ENCODE measurements at places on chromosomes 13 and 19. TPM values are rescaled to one million over a fixed set of nuclear protein-coding genes. Genes with fewer than 3 reads are reported as not detected.

GRCh38 chr19:4361152-4362046 is 18.0 kb downstream of the MPND start:
- DNase-seq = peak; percentile 52
- H3K27ac ChIP-seq = no peak overlapping the region
- peaks cover 3% of the 10 kb centered on the region for H3K36me3 ChIP-seq
- peaks cover 7% of the 10 kb centered on the region for H3K4me1 ChIP-seq
- no peaks in the 10 kb centered on the region for H3K27me3 ChIP-seq

GRCh38 chr19:12990431-12990830 is 4.8 kb upstream of the NFIX start:
- peaks cover 72% of the 10 kb centered on the region for H3K27me3 ChIP-seq
- H3K4me3 ChIP-seq = no peak overlapping the region
- H3K27ac ChIP-seq = no peak overlapping the region
- no peak for DNase-seq
- peaks cover 3% of the 10 kb centered on the region for H3K36me3 ChIP-seq

DNA sequence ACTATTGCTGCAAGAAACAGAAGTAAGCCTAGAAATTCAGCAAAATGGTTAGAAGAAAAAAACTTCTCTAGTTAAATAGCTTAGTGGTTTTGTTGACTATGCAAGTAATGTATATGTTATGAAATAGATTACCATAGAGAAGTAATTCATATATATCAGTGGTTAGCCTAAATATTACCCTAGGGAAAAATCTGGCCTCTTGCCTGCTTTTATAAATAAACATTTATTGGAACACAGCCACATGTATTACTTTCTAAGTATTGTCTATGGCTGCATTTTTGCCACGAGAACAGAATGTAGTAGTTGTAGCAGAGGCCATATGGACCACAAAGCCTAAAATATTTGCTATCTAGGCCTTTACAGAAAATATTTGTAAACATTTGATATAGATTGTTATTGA is 1471.7 kb upstream of the PRR20A start:
- DNase-seq = no peak
- no peak overlapping the region for H3K4me3 ChIP-seq
- H3K27me3 ChIP-seq = no peaks in the 10 kb centered on the region

DNA sequence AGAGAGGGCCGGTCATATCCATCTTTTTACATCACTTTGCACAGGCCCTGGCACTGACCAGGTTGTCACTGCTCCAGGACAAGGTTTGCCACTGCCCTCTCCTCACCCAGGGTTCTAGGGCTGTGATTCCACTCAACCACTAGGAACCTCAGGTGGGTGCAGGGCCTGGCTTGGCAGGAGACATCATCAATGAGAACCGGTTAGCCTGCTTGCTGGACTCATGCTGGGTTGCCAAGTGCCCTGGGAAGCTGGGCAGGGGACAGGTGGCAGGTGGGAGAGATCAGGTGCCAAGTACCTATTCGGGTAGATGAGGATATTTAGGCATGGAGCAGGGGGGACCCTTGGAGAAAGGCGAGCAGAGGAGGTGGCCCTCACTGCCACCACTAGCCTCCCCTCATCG is 4.2 kb upstream of the CERS4 start:
- H3K4me1 ChIP-seq = peaks cover 56% of the 10 kb centered on the region
- H3K27ac ChIP-seq = peak overlapping the region; percentile 96
- DNase-seq = peak; percentile 24
- H3K27me3 ChIP-seq = no peaks in the 10 kb centered on the region
- H3K4me3 ChIP-seq = 0 out of 2 replicates have a peak overlapping the region, but pooled peaks have one; percentile 18
- 0 out of 2 replicates have a peak, but pooled peaks cover 2% of the 10 kb centered on the region for H3K36me3 ChIP-seq

DNA sequence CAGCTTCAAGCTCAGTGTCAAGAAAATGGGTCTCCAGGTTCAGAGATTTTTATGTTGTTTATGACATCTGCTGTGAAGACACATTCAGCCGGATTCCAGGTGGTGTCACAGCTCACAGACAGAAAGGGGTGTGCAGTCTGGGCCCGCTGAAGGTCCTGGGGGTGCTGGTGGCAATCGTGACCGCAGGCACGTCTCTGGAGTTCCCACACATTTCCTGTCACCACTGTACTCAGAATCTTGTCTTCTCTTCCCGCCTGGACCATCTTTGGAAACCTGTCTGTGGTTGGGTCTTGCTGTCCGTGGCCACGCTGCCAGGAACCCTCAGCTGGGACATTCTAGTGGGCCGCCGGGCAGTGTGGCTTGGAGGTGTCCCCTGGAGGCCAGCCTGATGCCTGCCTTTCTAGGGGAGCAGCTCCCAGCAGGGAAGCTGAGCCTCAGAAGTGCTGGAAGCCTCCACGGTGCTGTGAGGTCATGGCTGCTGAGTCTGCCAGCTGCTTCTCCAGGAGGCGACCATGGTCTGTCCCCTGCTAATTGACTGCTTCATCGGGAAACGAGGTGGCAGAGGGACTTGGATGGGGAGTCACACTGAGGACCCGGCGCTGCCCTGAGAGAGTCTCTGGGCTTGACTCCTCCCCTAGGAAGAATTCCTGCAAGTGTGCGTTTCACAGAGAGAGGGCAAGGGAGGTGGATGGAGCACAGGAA is 3.7 kb downstream of the TEX29 start:
- no peaks in the 10 kb centered on the region for H3K27me3 ChIP-seq
- no peaks in the 10 kb centered on the region for H3K36me3 ChIP-seq
- no peaks in the 10 kb centered on the region for H3K4me1 ChIP-seq
- no peak for DNase-seq
- no peak overlapping the region for H3K4me3 ChIP-seq
- H3K27ac ChIP-seq = peak overlapping the region; percentile 65

DNA sequence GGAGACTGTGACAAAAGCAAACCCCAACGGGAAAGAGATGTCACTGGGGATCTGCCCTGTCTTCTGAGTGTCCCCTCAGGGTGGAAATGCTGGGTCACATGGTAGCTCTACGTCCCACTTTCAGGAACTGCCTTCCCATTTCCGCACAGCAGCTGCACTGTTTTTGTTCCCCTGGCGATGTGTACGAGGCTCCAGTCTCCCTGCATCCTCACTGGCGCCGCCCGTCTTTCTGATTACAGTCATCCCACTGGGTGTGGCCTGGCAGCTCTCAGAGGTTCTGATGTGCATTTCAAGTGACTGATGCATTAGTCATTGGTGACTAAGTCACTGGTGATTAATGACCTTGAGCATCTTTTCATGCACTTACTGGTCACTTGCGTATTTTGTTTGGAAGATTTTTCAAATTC is 21.2 kb downstream of the PCID2 start:
- H3K36me3 ChIP-seq = peaks cover 65% of the 10 kb centered on the region
- no peaks in the 10 kb centered on the region for H3K27me3 ChIP-seq
- H3K4me3 ChIP-seq = no peak overlapping the region
- no peaks in the 10 kb centered on the region for H3K4me1 ChIP-seq
- DNase-seq = no peak
- 0 out of 2 replicates have a peak overlapping the region, but pooled peaks have one; percentile 5 for H3K27ac ChIP-seq

GRCh38 chr13:32403108-32403507 is 24.8 kb downstream of the N4BP2L1 start:
- H3K4me1 ChIP-seq = peaks cover under 1% of the 10 kb centered on the region
- peaks cover under 1% of the 10 kb centered on the region for H3K27me3 ChIP-seq
- no peak overlapping the region for H3K27ac ChIP-seq
- H3K4me3 ChIP-seq = no peak overlapping the region

DNA sequence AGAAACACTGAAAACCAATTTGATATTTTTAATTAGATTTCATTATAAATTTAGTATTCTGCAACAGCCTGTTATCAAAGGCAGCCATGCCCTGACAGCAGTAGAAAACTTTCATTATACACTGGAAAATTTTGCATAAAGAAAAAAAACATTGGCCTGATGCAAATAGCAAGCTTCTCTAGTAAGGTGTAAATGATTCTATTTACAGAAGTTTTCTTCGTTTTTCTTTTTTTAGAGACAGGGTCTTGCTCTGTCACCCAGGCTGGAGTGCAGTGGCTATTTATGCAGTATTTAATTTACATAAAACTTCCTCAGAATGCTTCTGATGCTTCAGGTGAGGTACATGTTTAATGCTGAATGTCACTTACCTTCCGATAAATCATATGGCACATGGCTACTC is 67.0 kb downstream of the ABCC4 start:
- H3K27me3 ChIP-seq = no peaks in the 10 kb centered on the region
- no peak overlapping the region for H3K4me3 ChIP-seq
- H3K4me1 ChIP-seq = peaks cover 13% of the 10 kb centered on the region

- H3K27ac ChIP-seq = peak overlapping the region; percentile 90
- H3K36me3 ChIP-seq = peaks cover 42% of the 10 kb centered on the region
- no peaks in the 10 kb centered on the region for H3K27me3 ChIP-seq
- peaks cover 5% of the 10 kb centered on the region for H3K4me1 ChIP-seq
Observed at GRCh38 chr19:8489561-8490394, 12.7 kb downstream of the PRAM1 start.

GRCh38 chr13:113804017-113804702 is 45.1 kb downstream of the TMEM255B start:
- H3K4me3 ChIP-seq = no peak overlapping the region
- H3K27ac ChIP-seq = no peak overlapping the region
- no peaks in the 10 kb centered on the region for H3K27me3 ChIP-seq
- peaks cover 9% of the 10 kb centered on the region for H3K36me3 ChIP-seq

- no peak overlapping the region for H3K4me3 ChIP-seq
- 0 out of 2 replicates have a peak overlapping the region, but pooled peaks have one; percentile 2 for H3K27ac ChIP-seq
- H3K27me3 ChIP-seq = peaks cover 4% of the 10 kb centered on the region
- no peaks in the 10 kb centered on the region for H3K4me1 ChIP-seq
- H3K36me3 ChIP-seq = no peaks in the 10 kb centered on the region
Observed at GRCh38 chr19:10279737-10280442, 6.9 kb upstream of the ICAM4 start.

DNA sequence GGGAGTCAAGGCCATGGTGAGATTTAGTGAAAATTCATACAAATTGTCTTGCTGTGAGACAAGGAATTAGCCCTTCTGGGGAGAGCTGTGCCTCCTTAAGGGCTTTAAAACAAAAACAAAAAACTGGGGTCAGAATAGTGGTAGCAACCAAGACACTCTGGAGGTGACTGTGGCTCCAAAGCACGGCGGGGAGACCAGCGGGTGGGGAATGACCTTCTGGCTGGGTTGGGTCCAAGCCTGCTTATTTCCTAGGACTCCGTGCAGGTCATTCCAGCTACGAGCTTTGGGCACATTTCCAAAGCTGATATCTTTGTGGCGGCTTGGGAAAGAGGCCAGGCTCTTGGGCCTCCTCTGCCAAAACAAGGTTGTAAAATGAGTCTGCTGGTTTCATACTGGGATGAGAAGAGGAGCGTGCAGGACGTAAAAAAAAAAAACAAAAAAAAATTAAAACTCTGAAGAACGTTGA is 348.3 kb downstream of the UQCRFS1 start:
- no peak overlapping the region for H3K4me3 ChIP-seq
- H3K4me1 ChIP-seq = peaks cover 7% of the 10 kb centered on the region
- no peak overlapping the region for H3K27ac ChIP-seq
- H3K36me3 ChIP-seq = peaks cover 3% of the 10 kb centered on the region

GRCh38 chr19:21851596-21852345 is 15.8 kb upstream of the ZNF43 start:
- peaks cover 53% of the 10 kb centered on the region for H3K36me3 ChIP-seq
- H3K4me3 ChIP-seq = peak overlapping the region; percentile 89
- peak; percentile 95 for DNase-seq
- H3K27ac ChIP-seq = peak overlapping the region; percentile 93
- peaks cover 21% of the 10 kb centered on the region for H3K27me3 ChIP-seq

DNA sequence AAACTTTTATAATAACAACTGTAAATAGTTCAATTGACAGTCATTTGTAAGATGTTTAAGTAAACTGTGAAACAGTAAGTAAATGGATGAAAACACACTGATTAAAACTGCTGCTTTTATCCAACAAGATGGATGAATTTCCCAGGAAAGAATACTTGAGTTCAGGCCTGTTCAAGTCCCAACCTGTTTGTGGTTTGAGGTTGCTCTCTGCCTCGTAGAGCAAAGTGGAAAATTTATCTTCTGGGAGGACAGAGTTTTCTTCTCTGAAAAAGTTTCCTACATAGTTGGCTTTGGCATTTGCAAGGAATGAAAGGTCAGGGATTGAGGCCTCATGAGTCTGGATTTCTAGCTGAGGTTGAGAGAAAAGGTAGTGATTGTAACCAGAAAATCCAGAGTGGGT is 15.2 kb upstream of the ZNF543 start:
- H3K36me3 ChIP-seq = peaks cover 12% of the 10 kb centered on the region
- H3K4me1 ChIP-seq = 0 out of 2 replicates have a peak, but pooled peaks cover 2% of the 10 kb centered on the region
- peaks cover 2% of the 10 kb centered on the region for H3K27me3 ChIP-seq
- no peak overlapping the region for H3K4me3 ChIP-seq
- DNase-seq = no peak

- no peaks in the 10 kb centered on the region for H3K36me3 ChIP-seq
- no peak for DNase-seq
- no peak overlapping the region for H3K4me3 ChIP-seq
- H3K4me1 ChIP-seq = peaks cover 8% of the 10 kb centered on the region
Observed at GRCh38 chr13:29496241-29496712, 99.2 kb downstream of the SLC7A1 start.

- DNase-seq = no peak
- no peak within 1 kb of the TSS for H3K4me3 ChIP-seq
- H3K27me3 ChIP-seq = peaks cover 60% of the 10 kb centered on the region
- H3K27ac ChIP-seq = no peak within 1 kb of the TSS
- peaks cover 6% of the 10 kb centered on the region for H3K36me3 ChIP-seq
Observed at GRCh38 chr19:55208880-55209692, at the start of gene PTPRH. TSS of gene PTPRH (minus strand) at chr19:55209501. CDS start at chr19:55209433, 68 bp downstream.

DNA sequence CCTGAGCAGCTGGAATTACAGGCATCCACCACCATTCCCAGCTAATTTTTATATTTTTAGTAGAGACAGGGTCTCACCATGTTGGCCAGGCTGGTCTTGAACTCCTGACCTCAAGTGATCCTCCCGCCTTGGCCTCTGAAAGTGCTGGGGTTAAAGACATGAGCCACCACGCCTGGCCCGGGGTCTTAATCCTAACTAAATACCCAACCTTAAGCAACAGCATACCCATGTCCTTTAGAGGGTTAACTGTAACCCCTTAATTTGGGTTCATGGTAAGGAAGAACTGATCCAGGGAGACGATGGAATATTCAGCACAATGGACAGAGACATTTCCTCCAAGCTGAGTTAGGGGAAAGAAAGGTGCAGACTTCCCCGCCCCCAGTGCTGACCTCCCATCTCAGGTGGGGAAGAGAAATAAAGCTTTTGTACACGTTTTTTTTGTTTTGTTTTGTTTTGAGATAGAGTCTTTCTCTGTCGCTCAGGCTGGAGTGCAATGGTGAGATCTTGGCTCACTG is 8.7 kb upstream of the GALP start:
- DNase-seq = no peak
- H3K4me3 ChIP-seq = no peak overlapping the region
- no peaks in the 10 kb centered on the region for H3K36me3 ChIP-seq
- peaks cover 2% of the 10 kb centered on the region for H3K27me3 ChIP-seq
- H3K27ac ChIP-seq = no peak overlapping the region

The MICOS13 gene
- total RNA-seq = 32.8 TPM

The CAB39L gene
- total RNA-seq = 3.3 TPM

The GNG8 gene
- not detected for total RNA-seq

The ZNF587 gene
- 47.0 TPM for total RNA-seq

The FUT2 gene
- 6.5 TPM for total RNA-seq

The SYCN gene
- total RNA-seq = 0.37 TPM

The LIM2 gene
- total RNA-seq = not detected
